ENCODE measurements at places on chromosomes 7 and 10.
A peak's percentile ranks its signal among the peaks of the same experiment; 100 is the strongest.

- no peak for DNase-seq
These were observed 170.9 kb downstream of the CSTF2T start for GRCh38 chr10:51528527-51528926.

DNA sequence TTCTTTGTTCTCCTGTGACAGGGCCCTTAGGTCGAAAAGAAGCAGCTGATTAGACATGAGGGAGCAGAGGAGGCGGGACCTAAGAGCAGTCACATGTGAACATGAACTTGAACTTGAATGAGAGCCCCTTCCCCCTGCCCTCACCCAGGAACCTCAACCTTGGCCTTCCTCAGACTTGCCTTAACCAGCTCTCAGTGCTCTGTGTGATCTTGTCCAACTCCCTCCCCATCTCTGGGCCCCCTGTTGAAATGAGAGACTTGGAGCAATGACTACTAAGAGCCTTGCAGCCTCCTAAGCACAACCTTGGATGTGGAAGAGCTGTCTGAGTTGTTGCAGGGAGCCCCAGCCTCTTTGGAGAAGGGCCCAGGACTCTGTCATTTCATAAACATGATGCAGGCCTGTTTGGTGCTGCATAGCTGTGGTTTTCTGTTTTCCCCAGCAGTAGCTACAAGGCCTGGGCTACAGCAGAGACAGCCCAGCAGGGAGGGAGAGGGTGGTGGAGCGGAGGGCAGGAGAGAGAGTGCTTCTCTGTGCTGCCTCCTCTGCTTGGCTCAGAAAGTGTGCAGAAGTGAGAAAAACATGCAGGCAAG, 123.9 kb upstream of the ZMIZ1 start:
- no peak for DNase-seq

DNA sequence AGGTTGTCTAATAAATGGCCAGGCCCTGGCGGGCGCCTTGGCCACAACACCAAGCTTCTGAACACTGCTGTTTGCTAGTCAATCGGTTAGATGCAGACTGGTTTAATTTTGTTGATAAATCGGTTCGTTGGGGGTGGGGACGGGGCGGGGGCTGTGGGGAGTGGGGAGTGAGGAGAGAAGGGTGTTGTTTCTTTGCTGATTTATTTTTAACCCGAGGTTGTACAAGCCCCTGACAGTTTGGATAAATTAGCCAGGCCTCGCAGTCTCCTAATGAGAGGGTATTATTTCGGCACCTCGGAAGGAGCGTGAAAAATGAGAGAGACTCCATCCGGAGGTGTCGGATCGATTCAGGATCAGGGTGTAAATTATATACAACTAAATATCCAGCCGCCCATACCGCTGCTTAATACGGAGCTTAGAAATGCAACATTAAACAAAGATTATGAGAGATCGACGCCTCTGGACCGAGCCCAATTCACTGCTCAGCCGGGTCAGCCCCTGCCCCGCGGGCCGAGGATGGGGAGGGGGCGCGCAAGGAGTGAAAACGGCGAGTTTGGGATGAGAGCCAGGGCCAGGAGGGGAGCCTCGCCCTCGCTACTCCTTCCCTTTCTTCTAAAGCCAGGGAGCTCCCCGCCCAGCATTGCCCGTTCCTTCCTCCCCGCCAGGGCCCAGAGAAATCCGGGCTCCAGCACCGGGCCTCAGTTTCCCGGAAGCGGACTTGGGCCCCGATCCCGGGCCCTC, 8.0 kb downstream of the UNCX start:
- no peak for DNase-seq

DNA sequence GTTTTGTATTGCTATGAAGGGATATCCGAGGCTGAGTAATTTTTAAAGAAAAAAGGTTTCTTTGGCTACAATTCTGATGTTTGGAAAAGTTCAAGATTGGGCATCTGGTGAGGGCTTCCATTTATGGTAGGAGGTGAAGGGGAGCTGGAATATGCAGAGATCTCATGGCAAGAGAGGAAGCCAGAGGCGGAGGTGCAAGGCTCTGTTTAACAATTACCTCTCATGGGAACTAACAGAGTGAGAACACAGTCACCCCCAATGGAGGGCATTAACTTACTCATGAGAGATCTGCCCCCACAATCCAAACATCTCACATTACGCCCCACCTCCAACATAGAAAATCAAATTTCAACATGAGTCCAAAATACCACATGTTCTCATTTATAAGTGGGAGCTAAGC, 62.0 kb downstream of the AKR1D1 start:
- no peak for DNase-seq

DNA sequence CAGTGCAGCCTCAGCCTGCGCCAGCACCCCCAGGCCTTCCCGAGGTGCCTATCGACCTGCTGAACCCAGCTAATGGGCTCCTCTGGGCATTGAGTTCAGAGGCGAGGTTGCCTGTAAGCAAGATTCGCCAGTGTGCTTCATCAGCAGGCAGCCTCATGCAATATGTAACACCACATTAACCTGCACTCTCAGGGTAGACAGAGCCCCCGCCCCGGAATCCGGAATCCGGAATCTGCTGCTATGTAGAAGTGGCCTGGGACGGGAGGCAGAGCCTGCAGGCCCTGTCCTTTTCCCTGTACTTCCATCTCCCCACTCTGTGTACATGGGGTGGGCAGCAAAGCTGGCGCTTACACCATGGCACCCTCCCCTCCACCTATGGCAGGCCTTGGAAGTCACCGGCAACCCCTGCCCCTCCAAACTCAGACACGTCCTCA, 83.9 kb upstream of the RET start:
- no peak for DNase-seq

GRCh38 chr7:123580406-123581161, 21.0 kb upstream of the ASB15 start:
- DNase-seq = peak; percentile 14

GRCh38 chr7:150381785-150382122, 2.6 kb downstream of the ZNF775 start:
- DNase-seq = no peak

GRCh38 chr7:107207459-107207858, 38.7 kb downstream of the HBP1 start:
- no peak for DNase-seq
